ENCODE measurements at places on chromosomes 2 and 18.
A peak's percentile ranks its signal among the peaks of the same experiment; 100 is the strongest.

- DNase-seq, result no peak
Measured at GRCh38 chr2:171147081-171147480, 13.6 kb downstream of the TLK1 start.

DNA sequence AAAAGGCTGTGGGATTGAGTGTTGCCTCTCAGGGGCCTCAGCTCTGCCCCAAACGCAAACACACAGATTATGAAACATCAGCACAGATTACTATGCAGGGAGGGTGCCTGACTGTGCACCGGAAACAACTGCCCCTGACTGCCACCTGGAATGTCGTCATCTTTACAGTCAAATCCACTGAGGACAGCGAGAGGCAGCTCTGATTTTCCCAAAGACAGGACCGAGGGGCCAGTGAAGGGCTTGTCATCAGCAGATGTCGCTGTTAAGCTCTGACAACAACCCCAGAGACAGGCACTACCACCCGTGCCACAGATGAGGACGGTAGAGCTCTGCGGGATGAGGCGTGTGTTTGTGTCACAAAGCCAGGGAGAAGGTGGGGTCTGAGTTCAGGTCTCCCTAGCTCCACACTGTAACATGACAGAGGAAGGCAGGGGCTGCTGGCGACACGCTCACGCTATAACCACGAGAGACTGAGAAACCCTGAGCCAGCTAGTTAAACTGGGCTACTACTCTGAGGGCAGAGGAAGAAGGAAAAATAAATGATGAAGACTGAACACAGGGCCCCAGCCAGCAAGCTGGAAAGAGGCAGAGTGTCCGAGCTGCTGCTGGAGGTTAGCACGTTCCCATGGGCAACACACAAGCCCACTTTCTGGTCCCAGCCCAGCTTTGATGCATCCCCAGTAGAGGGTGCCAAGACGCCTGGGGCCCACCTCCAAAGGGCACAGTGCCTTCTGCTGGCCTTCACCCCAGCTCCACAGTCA lies 47.0 kb downstream of the PARD6G start:
- DNase-seq, result no peak

GRCh38 chr2:133690780-133691179 lies 122.5 kb upstream of the NCKAP5 start:
- no peak for DNase-seq

DNA sequence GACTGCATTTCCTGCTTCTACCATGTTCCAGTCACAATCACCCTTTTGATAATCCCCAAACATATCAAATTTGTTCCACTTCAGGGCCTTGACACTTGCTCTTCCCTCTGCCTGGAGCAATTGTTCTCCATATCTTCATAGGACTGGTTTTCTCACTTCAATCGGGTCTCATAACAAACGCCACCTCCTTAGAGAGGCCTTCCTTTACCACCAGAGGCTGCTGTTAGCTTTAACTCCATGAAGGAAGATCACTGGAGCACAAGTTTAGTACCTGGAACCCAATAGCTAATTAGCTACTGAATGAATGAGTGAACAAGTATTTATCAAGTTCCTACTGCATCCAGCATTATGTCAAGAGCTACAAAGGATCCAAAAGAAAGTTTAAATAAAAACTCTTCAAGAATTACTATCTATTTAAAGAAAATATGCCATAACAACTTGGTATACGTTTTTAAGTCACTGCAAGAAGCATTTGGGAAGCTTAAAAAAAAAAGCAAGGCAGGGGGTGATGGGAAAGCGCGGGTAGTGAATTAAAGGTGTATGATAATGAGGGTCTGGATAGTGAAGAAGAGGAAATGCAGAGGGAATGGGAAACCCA lies 58.8 kb downstream of the BAZ2B start:
- no peak for DNase-seq

- DNase-seq, result no peak
Measured at GRCh38 chr2:26172189-26172870, 558 bp upstream of the GAREM2 start.

- DNase-seq, result no peak
Measured at GRCh38 chr2:25377822-25378421, 36.2 kb upstream of the DNMT3A start.

GRCh38 chr2:156434461-156435291 lies 1.5 kb upstream of the GPD2 start:
- DNase-seq, result no peak

- no peak for DNase-seq
Measured at GRCh38 chr2:40436093-40436475, 15.8 kb downstream of the SLC8A1 start.

DNA sequence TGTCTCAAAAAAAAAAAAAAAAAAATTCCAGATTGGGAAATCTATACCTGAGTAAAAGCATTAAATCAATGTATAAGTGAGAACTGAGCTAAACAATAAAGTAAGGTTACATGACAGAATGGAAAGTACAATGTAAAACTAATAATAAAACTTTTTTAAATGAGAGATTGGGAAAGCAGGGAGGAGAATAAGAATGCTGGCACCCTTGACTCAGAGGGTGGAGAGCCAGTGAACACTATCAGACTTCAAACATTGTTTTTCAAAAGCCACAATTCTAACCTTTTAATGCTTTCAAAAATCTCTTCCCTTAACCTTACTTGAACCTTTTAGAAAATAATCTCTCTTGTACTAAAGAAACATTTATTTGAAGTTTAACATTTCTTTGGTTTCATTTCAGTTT lies 63.5 kb downstream of the TBC1D8 start:
- no peak for DNase-seq

GRCh38 chr18:31190919-31191318 lies 28.3 kb upstream of the DSC1 start:
- DNase-seq, result no peak

- no peak for DNase-seq
Measured at GRCh38 chr2:111116011-111116746, 4.5 kb upstream of the BCL2L11 start.

DNA sequence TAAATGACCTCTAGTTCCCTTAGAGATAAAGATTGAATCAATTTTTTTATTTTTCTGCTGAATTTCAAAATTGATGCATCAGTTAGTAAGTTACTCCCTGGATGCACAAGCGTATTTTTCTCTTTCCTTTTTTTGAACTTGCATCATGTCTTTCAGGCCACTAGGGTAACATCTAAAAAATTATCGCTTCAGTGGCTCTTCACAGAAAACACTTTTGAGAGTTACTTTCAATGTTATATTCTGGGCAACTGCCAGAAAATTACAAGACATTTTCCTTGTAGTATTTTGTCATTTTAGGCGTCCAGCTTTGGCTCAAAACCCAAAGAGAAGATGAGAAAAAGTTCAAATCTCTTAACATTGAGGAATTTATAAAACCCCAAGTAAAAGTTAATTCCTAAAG lies 59.8 kb downstream of the DSEL start:
- no peak for DNase-seq

DNA sequence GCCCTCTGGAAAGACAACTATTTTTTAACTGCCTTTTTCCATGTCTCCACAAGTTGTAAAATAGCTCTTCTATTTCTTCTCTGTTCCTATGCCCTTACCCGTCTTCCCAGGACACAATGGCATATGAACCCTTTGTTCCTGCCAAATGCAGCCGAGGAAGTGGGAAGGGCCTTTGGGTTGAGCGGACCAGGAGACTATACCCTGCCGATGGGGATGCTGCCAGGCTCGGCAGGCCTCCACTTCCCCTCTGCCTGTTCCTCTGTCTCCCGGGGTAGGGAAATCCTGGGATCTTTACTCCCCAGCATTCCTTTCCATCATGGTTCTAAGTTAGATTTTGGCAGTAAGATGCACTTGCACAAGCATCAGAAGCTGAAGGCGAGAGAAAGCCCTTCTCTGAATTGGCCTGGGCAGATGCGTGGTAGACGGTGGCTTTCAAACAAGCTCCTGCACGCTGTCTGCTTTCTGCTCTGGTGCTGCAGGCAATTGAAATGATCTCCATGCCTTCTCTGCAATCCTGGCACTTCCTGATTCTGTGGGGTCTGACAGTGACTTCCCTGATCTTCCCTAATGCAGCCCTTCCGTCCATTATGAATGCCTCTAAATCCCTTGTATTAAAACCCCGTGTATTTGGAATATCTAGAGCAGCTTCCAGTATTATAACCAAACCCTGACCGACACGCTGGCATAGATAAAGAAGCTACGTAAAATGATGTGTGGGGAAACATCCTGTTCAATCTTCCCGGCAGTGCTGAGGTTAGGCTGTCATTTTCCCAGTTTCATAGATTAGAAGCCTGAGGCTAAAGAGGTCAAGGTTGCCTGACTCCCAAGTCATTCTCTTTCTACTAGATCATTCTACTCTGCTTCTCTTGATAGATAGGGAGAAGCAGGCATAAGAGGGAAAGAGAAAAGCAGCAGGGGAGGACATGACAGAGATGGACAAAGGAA lies 69.8 kb downstream of the MCFD2 start:
- no peak for DNase-seq

- no peak for DNase-seq
Measured at GRCh38 chr2:219451661-219452360, 17.2 kb downstream of the SPEG start.

DNA sequence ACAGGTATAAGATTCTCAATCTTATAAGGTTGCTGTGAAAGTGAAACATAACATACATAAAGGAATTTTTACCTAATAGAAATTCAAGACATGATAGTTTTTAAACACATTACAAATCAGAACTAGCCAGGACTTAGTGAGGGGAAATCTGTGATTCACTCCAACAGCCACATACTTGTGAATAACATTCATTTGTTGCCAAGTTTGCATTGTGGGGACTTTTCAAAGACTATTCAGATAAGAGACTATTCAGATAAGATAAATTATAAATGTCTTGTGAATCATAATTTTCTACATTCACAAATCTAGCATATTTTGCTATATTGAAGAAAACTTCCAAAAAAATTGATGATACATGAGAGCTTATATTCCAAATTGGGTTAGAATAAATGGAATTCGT lies 345.3 kb upstream of the CDH20 start:
- DNase-seq, result no peak

GRCh38 chr2:201260302-201260800 lies at the start of gene CASP8:
Gene CASP8 (plus strand): TSS chr2:201260536. CDS start chr2:201266487, 5,951 bp downstream.
- peak; percentile 24 for DNase-seq

DNA sequence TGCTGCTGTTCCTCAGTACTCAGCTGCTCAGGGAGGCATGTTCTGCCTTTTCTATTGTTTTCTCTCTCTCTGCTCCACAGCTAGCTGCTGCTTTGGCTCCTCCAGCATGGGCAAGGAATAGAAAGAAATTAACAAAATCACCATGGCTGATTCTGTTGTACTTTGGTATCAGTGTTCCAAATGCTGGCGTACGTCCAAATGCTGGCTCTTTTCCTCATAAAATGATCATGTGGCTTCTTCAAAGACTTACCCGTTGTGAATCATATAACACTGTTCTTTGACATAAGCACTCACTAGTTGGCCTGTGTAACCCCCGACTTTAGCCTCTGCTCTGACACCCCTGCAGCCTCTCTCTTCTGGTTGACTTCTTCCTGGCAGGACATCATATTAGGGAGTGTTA lies 547.6 kb downstream of the CPS1 start:
- no peak for DNase-seq

DNA sequence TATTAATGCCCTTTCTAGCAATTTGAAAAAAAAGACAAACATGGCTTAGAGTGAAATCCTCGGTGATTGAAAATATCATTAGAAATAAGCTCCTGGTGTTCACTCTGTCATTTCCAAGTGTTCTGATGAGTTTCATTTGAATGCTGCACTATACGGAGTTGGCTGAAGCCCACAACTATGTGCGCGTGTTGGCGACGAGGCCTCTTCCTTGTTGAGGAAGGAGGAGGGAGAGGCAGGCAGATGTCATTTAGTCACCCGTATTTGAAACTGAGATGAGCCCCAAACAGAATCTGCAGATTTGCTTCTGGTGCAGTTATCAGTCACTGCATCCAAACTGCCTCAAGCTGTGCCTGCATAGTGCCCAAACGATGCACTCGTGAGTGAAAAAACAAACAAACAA lies 23.5 kb upstream of the SKOR2 start:
- no peak for DNase-seq

DNA sequence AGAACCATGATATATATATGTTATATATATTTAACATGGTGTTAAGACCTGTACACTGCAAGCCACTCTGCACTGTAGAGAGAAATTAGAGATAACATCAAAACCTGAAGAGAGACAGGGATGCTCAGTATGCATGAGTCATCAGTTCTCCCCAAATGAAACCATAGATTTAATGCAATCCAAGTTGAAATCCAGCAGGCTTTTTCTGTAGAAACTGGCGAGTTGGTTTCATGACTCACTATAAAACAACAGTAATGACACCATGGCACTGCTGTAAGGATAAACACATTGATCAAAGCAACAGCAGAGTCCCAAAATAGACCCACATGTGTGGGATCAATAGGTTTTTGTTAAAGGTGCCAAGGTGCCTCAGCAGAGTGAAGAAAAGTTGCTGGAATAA lies 65.8 kb downstream of the RTP5 start:
- DNase-seq, result no peak

DNA sequence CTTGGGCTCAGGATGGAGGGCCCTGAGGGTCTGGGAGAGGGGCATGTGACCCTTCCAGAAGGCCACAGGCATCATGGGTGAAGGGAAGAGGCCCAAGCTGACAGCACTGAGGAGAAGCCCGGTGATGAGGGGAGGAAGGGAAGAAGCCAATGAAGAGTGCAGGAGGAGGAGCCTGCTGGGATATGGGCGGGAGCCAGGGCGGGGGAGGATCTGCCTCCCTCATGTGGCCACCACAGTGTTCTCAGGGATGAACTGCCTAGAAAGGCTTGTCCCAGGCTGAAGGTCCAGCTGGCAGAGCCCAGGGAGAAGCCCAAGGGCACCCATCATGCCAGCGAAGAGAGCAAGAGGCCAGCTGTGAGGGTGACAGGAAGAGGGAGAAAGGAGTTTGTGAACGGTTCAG lies 24.6 kb upstream of the PLB1 start:
- DNase-seq, result no peak

- no peak for DNase-seq
Measured at GRCh38 chr2:212943351-212943750, 208.1 kb downstream of the IKZF2 start.

- no peak for DNase-seq
Measured at GRCh38 chr2:27893006-27893405, 2.5 kb downstream of the BABAM2 start.

GRCh38 chr18:27361477-27361876 lies 176.4 kb upstream of the CHST9 start:
- no peak for DNase-seq

DNA sequence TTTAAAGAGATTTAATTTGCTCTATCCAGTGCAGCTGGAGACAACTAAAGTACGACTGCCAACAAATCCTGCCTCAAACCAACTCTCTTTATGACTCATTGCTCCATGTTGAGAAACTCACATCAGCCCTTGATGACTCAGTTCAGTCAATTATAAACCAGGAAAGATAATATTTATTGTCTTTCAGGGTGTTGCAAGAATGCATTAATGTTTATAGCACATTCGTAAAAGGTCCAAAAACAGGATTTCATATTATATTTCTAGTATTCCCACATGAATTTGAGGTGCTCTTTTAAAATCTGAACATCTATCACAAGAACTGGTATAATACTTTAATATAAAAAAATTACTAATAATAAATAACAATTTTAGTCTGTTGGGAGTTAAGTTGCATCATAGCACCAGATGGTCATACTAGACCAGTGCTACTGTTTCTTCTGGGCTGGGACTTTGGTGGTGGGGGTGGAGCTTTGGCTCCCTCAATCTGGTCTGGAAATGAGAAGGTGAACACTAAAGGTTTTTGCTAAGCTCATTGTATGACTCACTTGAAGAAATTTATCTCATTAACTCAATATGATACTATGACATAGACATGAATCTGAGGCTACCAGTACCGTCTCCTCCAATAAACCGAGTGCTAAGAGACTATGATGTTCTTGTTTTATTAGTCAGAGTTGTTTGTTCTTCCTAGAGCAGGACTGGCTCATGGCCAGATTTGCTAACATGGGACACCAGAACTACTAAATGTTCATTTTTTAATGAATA lies 26.6 kb upstream of the MAP3K20 start:
- DNase-seq, result no peak
